ENCODE measurements at places on chromosomes 1 and 21.

DNA sequence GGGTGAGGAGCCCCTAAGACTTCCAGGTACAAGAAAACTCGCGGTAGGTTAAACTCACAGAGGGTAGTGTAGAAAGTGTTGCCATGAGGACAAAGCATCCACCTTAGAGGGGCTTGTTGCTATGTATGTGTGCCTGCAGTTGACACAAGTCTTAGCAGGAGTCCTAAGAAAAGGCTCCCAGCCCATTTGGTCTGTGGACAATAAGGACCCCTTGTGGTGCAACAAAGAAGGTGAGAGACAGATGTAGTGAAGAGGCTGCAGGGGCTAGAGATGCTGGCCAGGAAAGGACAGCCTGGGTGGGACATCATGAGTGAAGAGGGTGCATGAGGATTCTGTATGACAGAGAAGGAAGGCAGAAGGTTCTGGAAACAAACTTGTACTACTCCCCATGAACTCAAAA lies 36.3 kb upstream of the IL10 start:
- DNase-seq, result peak; percentile 63

DNA sequence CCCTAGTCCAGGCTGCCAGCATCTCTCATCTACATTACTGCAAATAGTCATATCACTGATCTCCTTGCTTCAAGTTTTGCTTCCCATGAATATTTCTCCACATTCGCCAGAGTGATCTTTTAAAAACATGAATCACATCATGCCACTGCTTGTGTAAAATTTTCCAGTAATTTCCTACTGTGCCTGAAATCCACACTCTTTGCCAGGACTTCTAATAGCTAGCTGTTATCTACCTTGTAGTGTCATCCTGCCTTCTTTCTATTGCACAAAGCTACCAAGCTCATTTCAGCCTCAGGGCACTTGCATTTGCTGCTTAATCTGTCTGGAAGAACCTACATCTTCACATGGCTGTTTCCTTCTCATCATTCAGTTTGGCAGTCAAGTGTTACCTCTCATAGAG lies 33.9 kb upstream of the ZNF362 start:
- DNase-seq, result no peak

DNA sequence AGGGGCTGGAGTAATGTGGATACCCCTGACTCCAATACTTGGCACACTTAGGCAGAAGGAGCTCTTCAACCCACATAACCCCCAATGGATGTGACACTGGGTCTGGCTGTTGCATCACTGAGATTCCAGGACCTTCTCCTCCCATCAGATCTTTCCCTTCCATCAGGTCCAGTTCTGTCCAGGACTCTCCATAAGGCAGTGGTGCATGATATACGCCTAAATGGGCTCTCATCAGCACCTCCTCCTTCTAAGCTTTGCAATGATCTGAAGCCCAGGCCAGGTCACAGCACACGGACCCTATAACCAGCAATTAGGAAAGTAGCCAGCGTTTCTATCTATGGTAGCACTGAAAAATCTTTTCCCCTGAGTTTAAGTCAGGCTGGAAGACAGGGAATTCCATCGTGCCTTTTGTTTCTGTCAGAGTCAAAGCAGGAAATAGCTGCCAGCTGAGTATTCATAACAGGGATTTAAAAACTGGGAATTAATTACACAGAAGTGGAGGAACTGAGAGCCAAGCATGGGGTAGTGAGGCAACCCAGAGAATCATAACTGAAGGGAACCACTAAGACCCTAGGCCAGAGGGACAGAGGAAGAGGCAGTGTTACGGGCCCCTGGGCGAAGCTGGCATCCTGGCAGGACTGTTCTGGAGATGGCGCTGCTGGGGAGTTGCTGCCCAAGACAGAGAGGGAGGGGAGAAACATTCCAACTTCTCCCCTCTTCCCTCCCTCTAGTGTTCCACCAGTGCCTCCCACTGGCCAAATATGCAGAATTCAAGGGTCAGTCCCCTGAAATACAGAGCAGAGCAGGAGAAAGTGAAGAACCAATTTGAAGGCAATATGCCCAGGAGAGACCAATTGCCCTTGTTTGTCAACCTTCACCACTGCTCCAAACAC lies 37.5 kb upstream of the HOOK1 start:
- DNase-seq, result no peak

- no peak for DNase-seq
These were observed 2.4 kb upstream of the RNU5D-1 start for GRCh38 chr1:44733365-44733764.

- no peak for DNase-seq
These were observed 80.2 kb downstream of the MAST2 start for GRCh38 chr1:45883658-45884057.

- DNase-seq, result no peak
These were observed 54.2 kb downstream of the KIAA1614 start for GRCh38 chr1:180966744-180967536.

DNA sequence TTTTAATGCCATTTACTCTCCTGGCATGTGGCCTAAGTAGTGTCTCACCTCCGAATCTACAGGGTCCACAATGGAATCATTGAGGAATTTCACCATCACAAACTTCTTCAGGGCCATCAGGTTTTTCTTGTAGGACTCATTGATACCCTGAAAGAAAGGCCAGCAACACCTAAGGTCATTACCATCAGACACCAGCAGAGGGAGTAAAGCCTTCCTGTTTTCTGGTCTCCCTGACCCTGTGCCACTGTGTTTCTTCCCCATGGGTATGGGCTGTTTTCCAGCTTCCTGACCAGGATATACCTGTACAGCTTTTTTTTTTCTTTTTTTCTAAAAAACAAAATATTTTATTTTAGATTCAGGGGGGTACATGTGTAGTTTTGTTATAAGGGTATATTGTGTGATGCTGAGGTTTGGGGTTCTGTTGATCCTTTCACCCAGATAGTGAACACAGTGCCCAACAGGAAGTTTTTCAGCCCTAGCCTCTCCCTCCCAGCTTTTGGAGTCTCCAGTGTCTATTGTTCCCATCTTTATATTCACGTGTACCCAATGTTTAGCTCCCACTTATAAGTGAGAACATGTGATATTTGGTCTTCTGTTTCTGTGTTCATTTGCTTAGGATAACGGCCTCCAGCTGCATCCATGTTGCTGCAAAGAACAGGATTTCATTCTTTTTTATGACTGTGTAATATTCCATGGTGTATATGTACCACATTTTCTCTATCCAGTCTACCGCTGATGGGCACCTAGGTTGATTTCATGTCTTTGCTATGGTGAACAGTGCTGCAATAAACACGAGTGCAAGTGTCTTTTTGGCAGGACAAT lies 18.3 kb downstream of the PPT1 start:
- peak; percentile 70 for DNase-seq

DNA sequence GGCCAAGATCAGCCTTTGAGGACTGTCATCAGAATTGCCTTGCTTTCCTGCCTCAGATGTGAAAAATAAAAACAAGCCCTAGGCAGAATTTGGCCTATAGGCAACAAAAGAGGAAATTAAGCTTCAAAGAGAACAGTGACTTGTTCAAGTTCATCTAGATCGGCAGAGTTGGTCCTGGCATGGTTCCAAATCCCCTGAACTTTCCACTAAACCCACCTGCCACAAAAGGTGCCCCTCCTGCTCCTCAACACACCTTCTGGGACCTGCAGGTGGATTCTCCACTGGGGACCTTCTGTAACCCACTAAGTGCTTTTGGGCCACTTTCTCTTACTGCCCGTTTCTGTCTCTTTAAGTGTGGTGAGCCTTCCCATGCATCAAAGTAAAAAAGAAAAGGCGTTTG lies 42.5 kb upstream of the LRRN2 start:
- no peak for DNase-seq

DNA sequence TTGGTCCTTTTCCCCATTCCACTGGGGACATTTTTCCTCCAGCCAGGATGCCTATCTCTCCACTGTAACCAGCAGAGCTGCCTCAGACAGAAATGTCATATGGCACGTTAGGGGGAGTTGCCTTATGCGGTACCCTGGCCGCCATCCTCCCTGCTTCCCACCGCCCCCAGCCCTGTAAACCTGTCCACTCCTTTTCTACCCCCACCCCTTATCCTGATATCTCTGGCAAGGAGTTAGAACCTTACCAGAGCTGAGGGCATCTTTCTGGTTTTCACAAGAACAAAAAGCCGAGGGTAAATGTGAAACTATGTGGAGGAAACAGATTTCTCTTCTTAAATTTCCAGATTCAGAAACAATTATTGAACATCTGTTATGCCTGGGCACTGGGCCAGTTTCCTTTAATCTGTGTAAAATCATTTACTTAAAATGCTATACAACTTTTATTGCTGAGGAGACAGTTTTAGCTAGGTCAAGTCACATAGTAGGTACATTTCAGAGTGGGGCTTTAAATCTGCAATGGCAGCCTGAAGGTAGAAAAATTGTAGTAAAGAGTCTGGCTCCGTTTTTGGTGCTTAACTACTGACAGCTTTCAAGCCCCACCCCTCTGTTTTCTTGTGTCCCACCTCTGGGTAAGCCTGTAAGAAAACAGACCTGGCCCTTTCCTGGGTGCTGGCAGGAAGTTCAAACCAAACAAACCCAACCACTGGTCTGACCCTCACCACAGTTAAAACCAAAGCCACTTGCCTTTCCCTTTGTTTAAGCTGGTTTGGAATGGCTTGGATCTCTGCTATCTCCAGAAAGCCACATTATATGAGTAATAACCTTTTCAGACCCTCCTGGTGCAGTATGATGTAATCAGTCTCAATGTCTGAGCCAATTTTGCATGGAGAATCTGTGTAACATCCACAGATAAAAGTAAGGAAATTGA lies 319.0 kb downstream of the HHAT start:
- DNase-seq, result no peak

DNA sequence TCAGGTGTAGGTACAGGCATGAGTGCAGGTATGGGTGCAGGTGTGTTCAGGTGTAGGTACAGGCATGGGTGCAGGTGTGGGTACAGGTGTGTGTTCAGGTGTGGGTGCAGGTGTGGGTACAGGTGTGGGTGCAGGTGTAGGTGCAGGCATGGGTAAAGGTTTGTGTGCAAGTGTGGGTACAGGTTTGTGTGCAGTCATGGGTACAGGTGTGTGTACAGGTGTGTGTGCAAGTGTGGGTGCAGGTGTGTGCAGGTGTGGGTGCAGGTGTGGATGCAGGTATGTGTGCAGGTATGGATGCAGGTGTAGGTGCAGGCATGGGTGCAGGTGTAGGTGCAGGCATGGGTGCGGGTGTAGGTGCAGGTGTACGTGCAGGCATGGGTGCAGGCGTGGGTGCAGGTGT lies 79.4 kb upstream of the ACTL8 start:
- DNase-seq, result no peak

DNA sequence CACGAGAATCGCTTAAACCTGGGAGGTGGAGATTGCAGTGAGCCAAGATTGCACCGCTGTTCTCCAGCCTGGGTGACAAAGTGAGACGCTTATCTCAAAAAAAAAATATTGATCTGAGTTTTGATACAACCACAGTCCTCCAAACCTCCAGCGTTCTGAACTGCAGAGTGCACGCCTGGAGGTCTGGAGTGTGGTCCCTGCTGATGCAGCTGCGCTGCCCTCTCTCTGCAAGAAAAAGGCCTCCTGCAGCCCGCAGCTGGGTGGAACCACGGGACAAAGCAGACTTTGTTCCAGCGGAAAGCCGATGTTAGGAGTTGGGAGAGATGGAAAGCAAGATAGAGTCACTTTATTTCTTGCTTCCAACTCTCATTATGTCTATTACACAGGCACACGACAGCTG lies 144.9 kb upstream of the SOD1 start:
- no peak for DNase-seq

- DNase-seq, result no peak
These were observed 346.7 kb downstream of the NTNG1 start for GRCh38 chr1:107487506-107487905.

GRCh38 chr1:21154717-21155116 lies 22.0 kb downstream of the EIF4G3 start:
- no peak for DNase-seq

Measured in RPMI8226 (cell line).